Naive thymus-derived CD8-positive, alpha-beta T cell (primary cell): ENCODE measurements at places on chromosomes 11 and 22.

GRCh38 chr22:30606455-30607299 is at the start of gene TCN2:
TCN2 (plus strand) TSS chr22:30607174; CDS start chr22:30607332, 158 bp downstream.
- peaks cover 23% of the 10 kb centered on the region for H3K4me1 ChIP-seq
- no peak within 1 kb of the TSS for H3K27ac ChIP-seq
- H3K36me3 ChIP-seq = no peaks in the 10 kb centered on the region

- no peak overlapping the region for H3K27ac ChIP-seq
- H3K4me1 ChIP-seq = peaks cover 7% of the 10 kb centered on the region
- DNase-seq = no peak
- H3K4me3 ChIP-seq = peak overlapping the region; percentile 49
Observed at GRCh38 chr11:46235777-46236688, 41.4 kb upstream of the CREB3L1 start.

DNA sequence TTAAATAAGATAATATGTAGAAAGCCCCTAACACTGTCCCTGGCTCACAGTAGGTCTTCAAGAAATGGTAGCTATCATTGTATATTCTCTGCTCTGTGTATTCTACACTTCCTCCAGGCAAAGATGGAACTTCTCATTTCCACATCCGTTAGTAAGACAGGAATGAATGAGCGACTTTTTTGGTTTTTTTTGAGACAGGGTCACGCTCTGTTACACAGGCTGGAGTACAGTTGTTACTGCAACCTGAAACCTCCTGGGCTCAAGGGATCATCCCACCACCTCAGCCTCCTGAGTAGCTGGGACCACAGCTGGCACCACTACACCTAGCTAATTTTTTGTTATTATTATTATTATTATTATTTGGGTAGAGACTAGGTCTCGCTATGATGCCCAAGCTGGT is 2.3 kb upstream of the CLPB start:
- H3K36me3 ChIP-seq = no peaks in the 10 kb centered on the region
- no peak overlapping the region for H3K27ac ChIP-seq
- no peak overlapping the region for H3K4me3 ChIP-seq
- H3K27me3 ChIP-seq = no peaks in the 10 kb centered on the region

- H3K4me1 ChIP-seq = no peaks in the 10 kb centered on the region
- peaks cover 92% of the 10 kb centered on the region for H3K36me3 ChIP-seq
- H3K27me3 ChIP-seq = no peaks in the 10 kb centered on the region
- H3K27ac ChIP-seq = peak overlapping the region; percentile 77
Observed at GRCh38 chr22:41660416-41660815, 28.3 kb downstream of the SNU13 start.

DNA sequence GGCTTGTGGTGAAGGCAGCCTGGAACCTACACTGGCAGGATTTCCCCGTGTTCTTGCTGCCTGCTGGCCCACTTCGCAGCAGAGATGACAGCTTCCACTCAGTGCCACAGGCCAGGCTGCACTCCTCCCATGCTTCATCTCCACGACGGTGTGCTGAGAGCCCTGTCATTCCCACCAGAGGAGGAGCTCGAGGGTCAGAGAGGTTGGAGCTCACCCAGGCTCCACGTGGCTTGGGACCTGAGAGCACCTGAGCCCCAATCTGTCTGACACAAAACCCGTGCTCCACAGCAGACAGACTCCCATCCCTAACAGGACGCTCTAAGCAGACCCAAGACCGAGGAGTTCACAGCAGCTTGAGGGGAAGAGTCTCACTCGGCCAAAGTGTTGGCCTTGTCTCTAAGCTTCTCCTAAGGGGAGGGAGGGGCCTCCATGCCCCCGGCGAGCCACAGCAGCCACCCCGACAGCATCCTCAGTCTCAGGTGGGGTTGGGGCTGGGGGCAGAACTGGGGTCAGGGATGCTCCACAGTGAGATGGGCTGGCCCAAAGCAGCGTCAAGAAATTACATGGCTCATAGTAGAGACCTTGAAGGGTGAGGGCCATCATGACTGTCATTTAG is 10.7 kb downstream of the LRFN4 start:
- no peak overlapping the region for H3K27ac ChIP-seq
- H3K36me3 ChIP-seq = no peaks in the 10 kb centered on the region
- no peak overlapping the region for H3K4me3 ChIP-seq
- peaks cover 11% of the 10 kb centered on the region for H3K4me1 ChIP-seq
